Breast epithelium (tissue), 4 donors: ENCODE measurements at places on chromosomes 13 and 19. TPM values are rescaled to one million over a fixed set of nuclear protein-coding genes. Genes with fewer than 3 reads are reported as not detected.

GRCh38 chr13:101512650-101513049 lies 60.2 kb downstream of the ITGBL1 start:
- DNase-seq, result no peak

Gene UBL3
- 60.7 TPM for total RNA-seq

DNA sequence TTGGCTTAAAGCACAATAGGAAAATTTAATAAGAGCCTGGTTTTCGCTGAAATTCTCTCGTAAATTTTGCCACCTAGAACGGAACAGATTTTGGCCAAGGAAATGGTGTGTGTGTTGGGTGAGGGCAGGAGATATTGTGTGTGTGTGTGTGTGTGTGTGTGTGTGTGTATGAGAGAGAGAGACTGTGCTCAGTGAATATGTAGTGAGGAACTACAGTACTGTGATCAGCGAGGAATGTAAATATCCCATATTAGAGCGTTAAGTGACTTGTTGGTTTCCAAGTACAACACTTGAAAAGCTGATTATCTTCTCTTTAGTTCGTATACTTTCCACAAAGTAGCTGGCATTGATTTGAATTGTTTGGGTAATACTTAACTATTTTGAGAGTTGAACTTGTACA lies 738.9 kb downstream of the PCDH9 start:
- no peak for DNase-seq

- DNase-seq, result no peak
These were observed 314.8 kb upstream of the MAB21L1 start for GRCh38 chr13:35791184-35791851.

- no peak for DNase-seq
These were observed 10.9 kb downstream of the ZNRF4 start for GRCh38 chr19:5466072-5466471.

DNA sequence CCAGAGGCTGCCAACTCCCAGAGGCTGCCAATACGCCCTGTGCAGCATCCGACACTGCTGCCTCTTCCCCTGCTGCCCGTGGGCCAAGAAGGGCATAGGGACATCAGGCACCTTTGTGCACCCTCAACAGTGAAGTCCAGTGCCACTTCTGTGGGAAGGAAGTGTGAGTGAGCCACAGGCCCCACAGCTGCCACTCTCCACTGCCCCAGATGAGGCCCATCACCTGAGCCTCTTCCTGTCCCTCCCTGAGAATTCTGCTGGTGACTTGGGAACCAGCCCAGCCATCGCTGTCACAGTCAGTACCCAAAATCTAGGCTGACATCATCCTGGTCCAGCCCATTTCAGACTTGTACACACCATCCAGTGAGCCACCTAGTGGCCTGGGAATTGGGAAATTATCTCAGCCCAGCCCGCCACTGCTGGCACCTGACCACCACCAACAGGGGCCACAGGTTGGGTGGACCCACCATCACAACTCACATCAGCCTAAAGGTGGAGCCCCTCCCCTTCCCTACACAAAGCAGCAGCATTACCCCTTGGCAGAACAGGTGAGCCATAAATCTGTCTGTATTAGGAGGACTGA lies 733.9 kb upstream of the KLHL1 start:
- no peak for DNase-seq

DNA sequence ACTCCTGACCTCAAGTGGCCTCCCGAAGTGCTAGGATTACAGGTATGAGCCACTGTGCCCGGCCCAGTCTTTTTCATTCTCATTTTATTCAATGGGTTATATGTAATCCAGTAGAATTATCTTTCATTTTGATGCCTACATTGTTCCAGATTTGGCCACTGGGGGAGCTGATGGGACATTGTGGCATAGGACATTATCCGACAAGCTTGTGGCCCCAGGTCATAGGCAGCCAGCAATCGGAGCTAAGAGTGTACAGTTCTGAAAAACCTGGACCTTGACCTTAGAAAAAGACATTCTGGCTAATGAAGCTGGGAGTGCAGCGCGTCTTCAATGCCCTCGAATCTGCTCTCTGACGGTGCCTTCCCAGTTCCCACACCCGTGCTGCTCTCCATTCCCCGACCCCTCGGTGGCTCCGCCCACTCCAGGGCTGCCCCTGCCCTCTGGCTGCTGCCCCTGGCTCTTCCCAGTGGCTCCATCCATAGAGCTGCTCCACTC lies 108.7 kb downstream of the TEX29 start:
- DNase-seq, result no peak

GRCh38 chr19:18718015-18718526 lies 34.6 kb downstream of the CRTC1 start:
- no peak for DNase-seq

DNA sequence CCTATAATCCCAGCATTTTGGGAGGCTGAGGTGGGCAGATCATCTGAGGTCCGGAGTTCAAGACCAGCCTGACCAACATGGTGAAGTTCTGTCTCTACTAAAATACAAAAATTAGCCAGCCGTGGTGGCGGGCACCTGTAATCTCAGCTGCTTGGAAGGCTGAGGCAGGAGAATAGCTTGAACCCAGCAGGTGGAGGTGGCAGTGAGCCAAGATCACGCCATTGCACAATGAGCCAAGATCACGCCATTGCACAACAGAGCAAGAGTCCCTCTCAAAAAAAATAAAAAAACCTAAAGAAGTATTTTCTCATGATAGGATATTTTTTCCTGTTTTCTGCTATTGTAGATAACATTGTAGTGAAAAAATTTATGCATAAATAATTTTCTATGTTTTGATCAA lies 13.3 kb downstream of the IFT88 start:
- no peak for DNase-seq

Gene ZNF177
- total RNA-seq, result 8.3 TPM

Gene CNFN
- 2.6 TPM for total RNA-seq
